ENCODE measurements at places on chromosomes 16 and 17.

GRCh38 chr17:51159604-51160003, 6.2 kb downstream of the NME1 start:
- no peak for DNase-seq

- peak; percentile 69 for DNase-seq
These were observed 7.7 kb upstream of the PCTP start for GRCh38 chr17:55743103-55743679.

- DNase-seq, result no peak
These were observed 11.4 kb downstream of the HS3ST6 start for GRCh38 chr16:1906846-1907165.

DNA sequence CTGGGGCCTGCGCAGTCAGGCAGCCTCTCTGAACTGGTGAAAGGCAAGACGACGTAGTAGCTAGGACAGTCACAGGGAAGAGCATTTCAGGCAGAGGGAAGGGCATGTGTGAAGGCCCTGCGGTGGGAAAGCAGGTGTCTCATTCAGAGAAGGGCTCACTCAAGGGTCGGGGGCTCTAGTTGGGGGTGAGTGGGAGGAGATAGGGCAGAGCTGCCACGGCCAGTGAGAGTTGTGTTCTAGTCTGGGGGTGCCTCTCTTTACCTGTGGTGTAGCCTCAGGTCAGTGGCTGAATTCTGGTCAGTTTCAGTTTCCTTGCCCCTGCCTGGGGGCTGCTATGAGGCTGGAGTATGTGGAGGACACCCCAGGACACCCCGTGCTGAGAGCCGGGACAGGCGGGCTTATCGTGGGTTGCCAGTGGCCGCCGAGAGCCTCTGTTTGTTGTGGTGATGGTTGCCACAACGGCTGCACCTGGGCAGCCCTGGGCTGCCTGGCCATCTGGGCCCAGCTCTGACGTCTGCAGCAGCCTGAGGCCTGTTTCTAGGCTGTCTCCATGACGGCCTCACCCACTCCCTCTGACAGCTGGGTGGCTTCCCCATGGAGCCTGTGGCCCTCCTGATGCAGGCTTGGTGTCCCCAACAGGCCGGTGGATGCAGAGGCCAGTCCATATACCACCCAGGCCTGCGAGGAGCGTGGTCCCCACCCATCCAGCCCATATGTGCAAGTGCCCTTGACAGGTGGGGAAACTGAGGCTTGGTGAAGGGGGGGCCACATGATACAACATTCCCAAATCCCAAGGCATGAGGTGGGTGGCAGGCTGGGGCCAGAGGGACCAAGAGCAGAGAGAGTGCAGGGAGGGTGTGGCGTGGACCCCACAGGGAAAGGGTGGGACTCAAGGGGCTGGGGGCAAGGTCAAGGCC, 10.8 kb downstream of the MAP2K3 start:
- DNase-seq, result no peak

DNA sequence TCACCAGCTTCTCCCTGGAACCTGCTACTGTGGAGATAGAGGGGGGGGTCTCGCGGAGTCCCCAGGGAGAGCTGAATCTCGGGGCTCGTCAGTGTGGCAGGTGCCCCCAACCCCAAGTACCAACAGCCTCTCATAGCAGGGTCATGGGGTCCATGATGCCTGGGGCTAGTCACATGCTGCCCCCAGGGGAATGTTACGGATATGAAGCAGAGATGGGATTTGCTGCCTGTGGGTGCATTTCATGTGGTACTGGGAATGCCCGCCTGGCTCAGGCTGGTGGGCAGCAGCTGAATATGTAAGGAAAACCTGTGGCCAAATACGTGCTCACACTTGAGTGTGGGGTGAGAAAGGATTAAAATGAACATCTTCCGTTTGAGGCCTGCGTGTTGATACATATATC, 49.4 kb downstream of the MEAK7 start:
- DNase-seq, result no peak

DNA sequence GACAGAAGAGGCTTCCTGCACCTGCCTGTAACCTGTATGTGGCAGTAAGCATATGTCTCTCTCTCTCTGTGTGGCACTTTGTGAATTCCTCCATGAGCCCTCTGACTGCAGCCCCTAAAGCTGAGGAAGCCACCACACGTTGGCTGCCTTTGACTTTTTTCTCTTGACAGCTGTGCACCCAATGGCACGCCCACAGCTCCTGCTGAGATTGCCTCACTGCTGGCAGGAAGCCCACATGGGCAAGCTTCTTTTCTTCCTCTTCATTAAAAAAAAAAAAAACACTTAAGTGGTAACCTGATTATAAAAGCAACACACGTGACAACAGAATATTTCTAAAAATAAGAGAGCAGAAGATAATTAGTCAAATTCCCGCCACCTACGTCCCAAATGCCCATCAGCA, 34.0 kb upstream of the PIRT start:
- DNase-seq, result no peak

- DNase-seq, result no peak
These were observed 40.4 kb downstream of the WSCD1 start for GRCh38 chr17:6110592-6110991.

DNA sequence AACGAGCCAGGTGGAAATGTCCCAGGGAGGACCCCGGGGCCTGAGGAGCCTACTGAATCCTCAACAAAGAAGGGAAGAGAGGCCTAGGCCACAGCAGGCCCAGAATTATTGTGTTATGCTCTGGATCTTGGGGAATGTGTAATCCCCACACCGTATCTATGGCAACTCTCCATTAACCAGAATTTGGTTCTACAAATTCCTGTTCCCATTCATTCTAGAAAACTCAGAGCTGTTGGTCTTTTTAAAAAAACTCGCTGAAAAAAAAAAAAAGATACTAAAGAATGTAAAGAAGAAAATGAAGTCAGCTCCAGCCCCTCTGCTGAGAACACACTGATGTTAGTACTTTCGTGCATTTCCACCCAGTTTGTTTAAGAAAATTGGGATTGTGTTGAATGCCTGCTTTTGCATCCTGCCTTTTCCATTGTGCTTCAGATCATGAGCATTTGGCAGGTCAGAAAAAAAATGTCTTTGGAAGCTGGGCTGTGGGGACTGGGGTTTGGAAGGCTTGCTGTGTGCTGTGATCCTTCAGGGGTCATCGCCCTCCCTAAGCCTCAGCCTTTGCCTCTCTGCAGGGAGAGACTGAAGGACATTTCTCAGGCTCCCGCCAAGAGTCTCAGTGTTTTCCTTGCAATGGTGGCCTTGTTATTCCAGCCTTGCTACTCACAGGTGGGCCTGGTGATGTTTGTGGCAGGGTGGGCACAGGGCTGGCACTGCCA, 69.5 kb downstream of the SREBF1 start:
- no peak for DNase-seq

DNA sequence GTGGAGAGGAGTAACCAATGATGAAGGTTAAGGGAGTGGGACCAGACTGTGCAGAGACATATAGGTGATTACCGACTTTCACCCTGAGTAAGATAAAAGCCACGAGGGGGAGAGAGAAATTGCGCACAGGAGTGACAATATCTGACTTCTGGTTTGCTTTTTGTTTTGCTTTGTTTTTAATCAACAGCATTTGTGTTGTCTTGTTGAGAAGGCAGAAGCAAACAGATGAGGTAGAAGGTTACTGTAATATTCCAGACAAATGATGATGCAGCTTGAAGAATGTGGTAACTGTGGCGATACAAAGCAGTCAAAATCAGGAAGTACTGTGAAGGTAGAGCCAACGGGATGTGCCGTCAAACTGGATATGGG, 7.5 kb downstream of the PELP1 start:
- DNase-seq, result no peak

- DNase-seq, result no peak
These were observed 394 bp upstream of the PRM3 start for GRCh38 chr16:11273721-11274324.

- DNase-seq, result no peak
These were observed 431.9 kb downstream of the SHISA9 start for GRCh38 chr16:13333336-13333735.

DNA sequence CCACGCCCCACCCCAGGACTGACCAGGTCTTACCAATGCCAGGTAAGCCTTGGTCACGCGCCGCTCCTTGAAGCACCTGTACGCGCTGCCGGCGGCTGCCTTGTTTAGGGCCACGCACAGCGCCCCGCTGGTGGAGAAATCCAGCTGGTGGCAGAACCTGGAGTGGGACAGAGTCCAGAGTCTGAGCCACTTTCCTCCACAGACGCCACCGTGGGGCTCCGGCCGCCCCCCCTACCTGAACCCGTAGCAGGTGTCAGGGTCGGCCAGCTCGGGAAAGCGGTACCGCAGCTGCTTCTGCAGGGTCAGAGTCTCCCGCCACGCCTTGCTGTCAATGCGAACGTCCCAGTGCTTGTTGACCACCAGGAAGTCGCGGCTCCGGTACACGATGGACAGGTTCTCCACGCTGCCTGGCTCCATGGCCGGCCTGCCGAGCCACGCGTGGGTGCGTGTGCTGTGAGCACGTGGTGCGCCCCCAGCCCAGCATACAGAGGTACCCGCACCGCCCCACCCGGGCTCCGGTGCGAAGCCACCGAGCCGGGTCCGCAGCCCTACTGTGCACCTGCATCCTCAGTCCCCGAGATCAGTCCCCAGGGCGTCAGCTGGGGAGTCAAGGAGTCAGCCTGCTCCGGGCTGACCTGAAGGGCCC, 737 bp downstream of the RPUSD1 start:
- no peak for DNase-seq

DNA sequence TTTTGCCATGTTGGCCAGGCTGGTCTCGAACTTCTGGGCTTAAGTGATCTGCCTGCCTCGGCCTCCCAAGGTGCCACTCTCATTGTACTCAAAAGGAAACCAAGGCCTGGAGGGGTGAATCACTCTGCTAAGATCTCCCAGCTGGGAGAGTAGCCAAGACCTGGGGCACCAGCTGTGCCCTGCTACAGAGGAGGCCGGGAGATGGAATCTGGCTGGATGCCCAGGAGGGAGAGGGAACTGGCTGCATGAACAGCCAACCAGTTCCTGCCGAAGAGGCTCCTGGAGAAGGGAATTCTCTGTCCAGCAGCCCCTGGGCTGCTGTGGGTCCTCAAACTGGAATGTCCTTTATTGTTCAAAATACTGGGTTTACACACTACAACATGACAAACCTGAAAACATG, 238.7 kb upstream of the CIBAR2 start:
- peak; percentile 75 for DNase-seq

DNA sequence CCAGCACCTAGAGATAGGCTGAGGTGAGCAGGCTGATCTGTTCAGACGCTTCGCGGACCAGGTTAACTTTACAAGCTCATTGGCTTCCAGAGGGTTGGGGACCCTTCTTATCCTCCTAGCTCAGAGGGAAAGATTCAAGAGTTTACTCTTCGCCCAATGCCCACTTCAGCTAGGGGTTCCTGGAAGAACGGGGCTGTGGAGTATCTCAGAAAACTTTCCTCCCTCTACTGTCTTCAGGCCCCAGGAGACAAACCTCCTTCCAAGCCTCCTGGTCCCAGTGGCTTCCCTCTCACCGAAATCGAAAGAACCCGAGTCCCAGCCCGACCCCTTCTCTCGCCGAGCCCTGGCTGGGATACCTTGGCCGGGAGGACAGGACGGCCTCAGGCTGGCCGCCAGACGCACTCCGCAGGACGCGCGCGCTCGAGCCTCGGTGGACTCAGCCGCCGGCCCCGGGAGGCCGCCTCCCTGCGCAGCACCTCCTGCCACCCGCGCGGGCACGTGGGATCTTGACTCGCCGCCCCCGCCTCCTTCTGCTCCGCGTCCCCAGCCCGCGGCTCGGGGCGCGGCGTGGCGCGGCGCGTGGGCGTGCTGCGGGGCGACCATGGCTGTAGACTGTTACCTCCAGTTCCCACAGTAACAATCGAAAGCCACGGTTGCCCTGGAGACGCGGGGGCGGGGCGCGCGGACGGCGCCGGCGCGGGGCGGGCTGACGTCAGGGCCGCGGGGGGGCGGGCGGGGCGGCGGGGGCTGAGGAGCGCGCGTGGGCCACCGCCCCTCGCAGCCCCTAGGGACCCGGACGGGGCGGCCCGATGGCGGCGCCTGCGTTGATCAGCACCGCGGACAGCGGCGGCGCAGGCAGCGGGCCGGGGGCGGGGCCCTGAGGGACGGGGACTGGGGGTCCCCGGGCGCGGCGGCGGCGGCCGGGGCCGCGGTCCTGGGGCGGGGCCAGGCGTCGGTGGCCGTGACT, 5.3 kb upstream of the HIC1 start:
- DNase-seq, result peak; percentile 44

DNA sequence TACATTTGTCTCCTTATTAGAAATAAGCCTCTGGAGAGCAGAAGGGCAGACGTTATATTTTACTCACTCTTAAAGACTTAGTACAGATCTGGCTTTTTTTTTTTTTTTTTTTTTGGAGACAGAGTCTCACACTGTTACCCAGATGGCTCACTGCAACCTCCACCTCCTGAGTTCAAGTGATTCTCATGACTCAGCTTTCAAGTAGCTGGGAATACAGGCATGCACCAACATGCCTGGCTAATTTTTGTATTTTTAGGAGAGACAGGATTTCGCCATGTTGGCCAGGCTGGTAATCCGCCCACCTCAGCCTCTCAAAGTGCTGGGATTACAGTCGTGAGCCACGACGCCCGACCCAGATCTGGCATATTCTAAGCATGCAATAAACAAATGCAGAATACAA, 36.4 kb upstream of the TMEM97 start:
- no peak for DNase-seq

DNA sequence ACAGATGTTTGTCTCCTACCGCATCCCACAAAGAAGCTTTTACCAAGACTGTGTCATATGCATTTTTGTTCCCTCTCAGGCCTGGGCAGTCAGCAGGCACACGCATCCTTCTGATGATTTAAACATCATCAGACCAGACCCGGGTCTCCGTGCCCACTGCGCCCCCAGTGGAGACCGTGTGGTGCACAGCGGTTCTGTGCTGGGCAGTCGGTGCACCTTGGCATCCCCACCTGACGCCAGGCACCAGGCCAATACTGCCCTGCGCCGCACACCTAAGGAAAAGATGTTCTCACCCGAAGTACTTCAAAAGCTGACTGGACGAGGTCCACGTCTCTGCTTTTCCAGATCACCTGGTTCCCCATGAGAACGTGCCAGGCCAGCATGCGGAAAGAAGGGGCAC, 10.6 kb upstream of the PLD6 start:
- DNase-seq, result no peak

- DNase-seq, result no peak
These were observed 798.1 kb downstream of the KCNJ18 start for GRCh38 chr17:22490399-22490798.

- no peak for DNase-seq
These were observed 44.4 kb downstream of the YPEL2 start for GRCh38 chr17:59375857-59376256.

- no peak for DNase-seq
These were observed 548.7 kb upstream of the CDH5 start for GRCh38 chr16:65817799-65818198.

- DNase-seq, result no peak
These were observed 4.4 kb downstream of the RNF166 start for GRCh38 chr16:88701581-88702370.
